Activated CD4-positive, alpha-beta T cell treated with anti-CD3 and anti-CD28 coated beads, Interleukin-2, amount 10 ng/mL, durations not matched to agents 7 days and 5 days (primary cell): ENCODE measurements at places on chromosomes 6 and 20. TPM values are rescaled to one million over a fixed set of nuclear protein-coding genes. Genes with fewer than 3 reads are reported as not detected.
A peak's percentile ranks its signal among the peaks of the same experiment; 100 is the strongest.

- DNase-seq, result no peak
- H3K4me1 ChIP-seq, result peaks cover 5% of the 10 kb centered on the region
- H3K27ac ChIP-seq, result no peak overlapping the region
- H3K36me3 ChIP-seq, result no peaks in the 10 kb centered on the region
- H3K27me3 ChIP-seq, result peaks cover 8% of the 10 kb centered on the region
Measured at GRCh38 chr6:40854592-40854991, 184.4 kb downstream of the UNC5CL start.

DNA sequence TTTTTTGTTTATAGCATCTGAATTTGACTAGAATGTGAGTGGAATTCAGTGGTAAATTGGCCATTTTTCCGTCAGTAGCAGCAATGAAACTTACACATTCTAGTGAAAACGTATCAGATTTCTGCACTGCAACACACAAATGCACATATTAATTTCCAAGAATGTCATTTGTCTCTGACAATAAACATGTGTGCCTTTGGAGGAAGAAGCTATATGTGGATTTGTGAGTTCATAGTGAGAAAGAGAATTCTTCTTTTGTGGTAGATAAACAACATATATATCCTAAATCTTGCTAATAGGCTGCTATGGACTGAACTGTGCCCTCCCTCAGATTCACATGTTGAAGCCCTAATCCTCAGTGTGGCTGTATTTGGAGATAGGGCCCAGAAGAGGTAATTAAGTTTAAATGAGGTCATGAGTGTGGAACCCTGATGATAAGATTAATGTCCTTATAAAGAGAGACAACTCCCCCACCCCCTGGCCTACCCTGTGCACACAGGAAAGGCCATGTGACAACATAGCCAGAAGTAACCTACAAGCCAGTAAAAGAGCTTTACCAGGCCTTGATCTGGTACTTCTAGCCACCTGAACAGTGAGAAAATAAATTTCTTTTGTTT lies 200.2 kb upstream of the EYA4 start:
- no peak for DNase-seq
- H3K27me3 ChIP-seq, result peaks cover 6% of the 10 kb centered on the region
- H3K27ac ChIP-seq, result no peak overlapping the region
- no peaks in the 10 kb centered on the region for H3K36me3 ChIP-seq
- no peaks in the 10 kb centered on the region for H3K4me1 ChIP-seq

DNA sequence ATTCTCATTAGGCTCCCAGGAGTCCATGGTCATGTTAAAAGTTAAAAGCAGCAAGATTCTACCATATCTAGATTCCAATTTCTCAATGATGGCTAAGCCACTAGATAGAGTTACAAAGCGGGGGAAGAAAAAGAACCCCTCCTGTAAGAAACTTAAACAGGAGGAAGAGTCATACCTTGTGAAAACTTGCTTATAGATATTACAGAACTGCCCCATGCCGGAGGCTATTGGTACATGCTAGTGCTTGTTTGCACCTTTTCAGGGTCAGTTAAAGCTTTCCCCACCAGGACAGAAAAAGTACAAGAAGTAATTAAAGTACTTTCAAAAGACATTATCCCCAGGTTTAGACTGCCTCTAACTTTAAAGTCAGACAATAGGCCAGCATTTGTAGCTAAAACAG lies 15.5 kb upstream of the GSTA3 start:
- no peaks in the 10 kb centered on the region for H3K4me1 ChIP-seq
- no peak overlapping the region for H3K4me3 ChIP-seq
- H3K36me3 ChIP-seq, result no peaks in the 10 kb centered on the region
- peaks cover 5% of the 10 kb centered on the region for H3K27me3 ChIP-seq

Gene TCF21
- total RNA-seq, result not detected

DNA sequence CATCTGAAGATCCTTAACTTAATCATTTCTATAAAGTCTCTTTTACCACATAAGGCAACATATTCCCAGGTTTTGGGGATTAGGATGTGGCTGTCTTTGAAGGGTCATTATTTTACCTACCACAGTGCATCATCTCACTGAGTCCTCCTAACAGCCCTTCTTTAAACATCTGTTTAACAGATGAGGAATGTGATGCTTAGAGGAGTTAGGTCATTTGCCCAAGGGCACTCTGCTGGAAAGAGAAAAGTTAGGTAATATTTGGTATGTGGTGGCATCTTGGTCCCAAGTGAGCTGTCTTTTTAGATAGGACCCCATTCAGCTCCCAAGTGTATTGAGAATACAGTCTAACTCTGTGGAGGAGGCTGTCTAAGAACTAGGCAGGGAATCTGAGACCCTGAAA lies 11.0 kb downstream of the MMP24 start:
- H3K27me3 ChIP-seq, result peaks cover 3% of the 10 kb centered on the region
- DNase-seq, result no peak
- H3K4me1 ChIP-seq, result peaks cover 8% of the 10 kb centered on the region

DNA sequence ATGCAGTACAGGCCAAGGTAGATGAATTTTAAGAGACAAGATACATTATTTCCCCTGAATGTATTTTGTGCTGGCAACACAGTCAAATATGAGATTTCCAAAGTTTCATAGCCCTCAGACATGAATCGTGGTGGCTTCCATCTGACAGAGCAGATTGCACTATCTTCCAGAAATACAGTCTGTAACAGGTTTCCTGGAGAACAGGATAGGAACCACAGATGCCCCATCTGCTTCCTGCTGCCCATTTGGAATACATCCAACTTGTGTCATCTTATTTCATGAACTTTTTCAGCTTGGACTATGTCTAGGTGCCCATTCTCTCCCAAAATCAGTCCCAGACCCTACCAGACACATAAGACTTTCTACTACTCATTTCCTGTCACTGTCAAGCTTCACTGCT lies 426.0 kb downstream of the KIF16B start:
- H3K4me1 ChIP-seq, result no peaks in the 10 kb centered on the region
- H3K27me3 ChIP-seq, result no peaks in the 10 kb centered on the region
- no peak for DNase-seq

- no peak overlapping the region for H3K4me3 ChIP-seq
- H3K36me3 ChIP-seq, result peaks cover 10% of the 10 kb centered on the region
- DNase-seq, result no peak
- H3K27ac ChIP-seq, result no peak overlapping the region
- peaks cover 50% of the 10 kb centered on the region for H3K4me1 ChIP-seq
- no peaks in the 10 kb centered on the region for H3K27me3 ChIP-seq
Measured at GRCh38 chr6:156866220-156867015, 89.2 kb downstream of the ARID1B start.

Gene ADTRP
- total RNA-seq, result 2.5 TPM

- H3K36me3 ChIP-seq, result no peaks in the 10 kb centered on the region
- no peak for DNase-seq
- no peaks in the 10 kb centered on the region for H3K4me1 ChIP-seq
- H3K4me3 ChIP-seq, result no peak overlapping the region
- peaks cover 7% of the 10 kb centered on the region for H3K27me3 ChIP-seq
Measured at GRCh38 chr20:48461091-48461734, 366.6 kb downstream of the PREX1 start.

GRCh38 chr6:74964871-74965441 lies 240.9 kb downstream of the COL12A1 start:
- DNase-seq, result no peak
- no peaks in the 10 kb centered on the region for H3K27me3 ChIP-seq
- H3K4me3 ChIP-seq, result no peak overlapping the region
- H3K36me3 ChIP-seq, result no peaks in the 10 kb centered on the region
- no peaks in the 10 kb centered on the region for H3K4me1 ChIP-seq
- H3K27ac ChIP-seq, result no peak overlapping the region

Gene EDN1
- not detected for total RNA-seq

DNA sequence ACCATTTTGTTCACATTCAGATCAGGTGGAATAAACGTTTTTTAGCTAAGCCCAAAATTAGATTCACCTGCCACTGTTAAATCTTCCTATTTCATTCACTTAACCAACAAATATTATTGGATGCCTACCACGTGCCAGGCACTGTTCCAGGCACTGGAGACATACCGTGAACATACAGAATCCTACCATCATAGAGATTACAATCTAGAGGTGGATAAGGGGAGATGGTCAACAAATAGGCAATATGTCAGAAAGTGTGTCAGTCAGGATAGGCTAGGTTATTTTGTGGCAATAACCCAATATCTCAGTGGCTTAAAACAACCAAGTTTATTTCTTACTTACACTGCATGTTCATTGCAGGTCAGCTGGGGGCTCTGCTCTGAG lies 58.7 kb upstream of the REV3L start:
- no peak overlapping the region for H3K4me3 ChIP-seq
- H3K27me3 ChIP-seq, result no peaks in the 10 kb centered on the region
- peaks cover 7% of the 10 kb centered on the region for H3K4me1 ChIP-seq
- no peak overlapping the region for H3K27ac ChIP-seq

GRCh38 chr20:56002908-56003800 lies 2.2 kb downstream of the CBLN4 start:
- peaks cover 18% of the 10 kb centered on the region for H3K27me3 ChIP-seq
- no peaks in the 10 kb centered on the region for H3K36me3 ChIP-seq
- DNase-seq, result no peak
- H3K27ac ChIP-seq, result no peak overlapping the region
- H3K4me1 ChIP-seq, result no peaks in the 10 kb centered on the region

DNA sequence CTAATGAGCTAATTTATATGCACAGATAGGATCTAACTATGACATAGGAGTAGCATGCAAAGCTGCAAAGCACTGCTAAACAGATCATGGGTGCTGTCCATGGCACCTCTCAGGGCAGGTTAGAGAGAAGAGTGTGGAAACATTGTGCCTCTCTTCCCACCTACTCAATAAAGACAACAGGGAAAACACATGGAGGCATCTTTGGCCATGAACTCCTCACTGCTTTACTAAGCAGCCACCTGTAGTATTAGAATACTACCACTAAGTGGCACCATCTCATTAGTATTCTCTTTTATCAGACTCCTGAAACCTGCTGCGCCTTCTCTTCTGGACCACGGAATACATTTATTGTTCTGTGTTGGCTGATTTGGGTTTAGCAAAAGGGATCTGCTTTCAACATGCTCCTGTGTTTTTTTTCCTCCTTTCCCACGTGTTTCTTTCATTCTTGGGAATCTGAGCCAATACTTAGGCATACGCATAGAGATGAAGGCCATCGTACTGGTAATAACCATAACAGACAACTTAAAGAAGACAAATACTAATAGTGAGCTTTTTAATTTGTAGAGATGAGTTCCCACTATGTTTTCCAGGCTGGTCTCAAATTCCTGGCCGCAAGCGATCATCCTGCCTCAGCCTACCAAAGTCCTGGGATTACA lies 9.4 kb upstream of the HDDC2 start:
- no peak overlapping the region for H3K27ac ChIP-seq
- peaks cover 22% of the 10 kb centered on the region for H3K27me3 ChIP-seq
- H3K4me1 ChIP-seq, result peaks cover 12% of the 10 kb centered on the region

DNA sequence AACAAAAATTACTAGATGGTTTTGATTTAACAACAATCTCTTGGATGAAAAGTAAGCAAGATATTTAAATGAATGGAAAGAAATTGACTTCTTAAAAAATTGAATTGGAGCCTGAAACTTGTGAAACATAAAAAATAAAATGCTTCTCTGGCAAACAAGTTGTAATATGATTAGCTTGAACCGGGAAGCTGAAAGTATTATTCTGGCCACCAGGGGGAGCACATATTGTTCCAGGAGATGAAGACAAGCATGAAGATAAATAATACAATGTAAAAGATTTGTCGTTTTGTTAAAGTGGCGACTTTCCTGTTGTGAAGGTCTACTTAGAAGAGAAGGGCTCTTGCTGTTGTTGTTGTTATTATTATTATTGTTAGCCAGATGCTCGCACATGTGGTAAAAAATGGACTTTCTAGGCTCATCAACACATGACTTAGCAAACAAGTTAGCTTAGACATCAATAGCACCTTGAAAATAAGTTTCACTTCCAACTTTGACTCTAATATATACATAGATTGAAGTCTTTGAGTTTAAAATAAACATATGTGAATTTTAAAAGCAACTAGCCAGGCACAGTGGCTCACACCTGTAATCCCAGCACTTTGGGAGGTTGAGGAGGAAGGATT lies 14.2 kb downstream of the PAX1 start:
- DNase-seq, result peak; percentile 59
- H3K4me1 ChIP-seq, result no peaks in the 10 kb centered on the region
- H3K27ac ChIP-seq, result no peak overlapping the region
- no peak overlapping the region for H3K4me3 ChIP-seq

Gene KHDC1
- total RNA-seq, result 6.1 TPM

Gene SRXN1
- 11.5 TPM for total RNA-seq
